AG09309 (cell line): ENCODE measurements at places on chromosomes 6 and 20.
A peak's percentile ranks its signal among the peaks of the same experiment; 100 is the strongest.

GRCh38 chr6:47245745-47246371 lies 63.8 kb downstream of the TNFRSF21 start:
- DNase-seq = no peak

GRCh38 chr20:21767739-21768223 lies 62.3 kb downstream of the PAX1 start:
- DNase-seq = no peak

DNA sequence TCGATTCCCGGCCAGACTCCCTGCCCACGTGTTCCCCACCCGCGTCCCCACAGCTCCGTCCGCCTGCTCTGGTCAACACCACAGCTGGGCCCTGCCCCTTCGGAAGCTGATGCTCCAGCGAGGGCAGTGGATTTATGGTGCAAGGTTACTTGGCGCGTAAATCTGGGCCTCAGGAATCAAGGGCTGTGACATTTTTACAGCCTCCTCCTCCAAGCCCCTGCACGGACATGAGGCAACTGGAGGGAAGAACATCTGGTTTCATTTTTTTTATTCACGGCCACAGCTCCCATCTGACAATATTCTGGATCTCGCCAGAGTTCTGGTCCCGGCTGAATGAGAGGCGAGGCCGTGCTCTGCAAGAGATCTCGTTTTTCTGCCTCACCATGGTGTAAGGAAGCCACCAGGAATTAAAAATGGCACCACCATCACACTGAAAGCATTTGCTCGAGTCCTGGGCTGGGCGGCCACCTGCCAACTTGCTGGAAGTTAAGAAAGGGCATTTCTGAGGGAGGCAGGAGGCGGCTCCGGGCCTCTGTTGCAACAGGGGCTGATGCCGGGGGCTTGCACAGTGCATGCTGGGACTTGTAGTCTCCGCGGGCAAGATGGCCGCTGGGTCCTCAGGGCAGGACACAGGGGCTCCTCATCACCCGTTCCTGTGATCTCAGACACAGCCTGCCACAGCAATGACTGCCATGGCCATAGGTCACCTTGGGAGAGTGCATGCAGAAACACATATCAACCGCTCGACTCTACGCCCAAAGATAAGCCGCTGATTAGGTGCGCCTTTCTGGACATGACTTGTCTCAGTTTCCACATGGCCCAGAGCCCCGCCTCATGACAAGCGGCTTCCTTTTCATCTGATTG lies 148.5 kb downstream of the LY86 start:
- peak; percentile 87 for DNase-seq

- DNase-seq = no peak
Measured at GRCh38 chr6:42403421-42403820, 48.3 kb downstream of the TRERF1 start.

DNA sequence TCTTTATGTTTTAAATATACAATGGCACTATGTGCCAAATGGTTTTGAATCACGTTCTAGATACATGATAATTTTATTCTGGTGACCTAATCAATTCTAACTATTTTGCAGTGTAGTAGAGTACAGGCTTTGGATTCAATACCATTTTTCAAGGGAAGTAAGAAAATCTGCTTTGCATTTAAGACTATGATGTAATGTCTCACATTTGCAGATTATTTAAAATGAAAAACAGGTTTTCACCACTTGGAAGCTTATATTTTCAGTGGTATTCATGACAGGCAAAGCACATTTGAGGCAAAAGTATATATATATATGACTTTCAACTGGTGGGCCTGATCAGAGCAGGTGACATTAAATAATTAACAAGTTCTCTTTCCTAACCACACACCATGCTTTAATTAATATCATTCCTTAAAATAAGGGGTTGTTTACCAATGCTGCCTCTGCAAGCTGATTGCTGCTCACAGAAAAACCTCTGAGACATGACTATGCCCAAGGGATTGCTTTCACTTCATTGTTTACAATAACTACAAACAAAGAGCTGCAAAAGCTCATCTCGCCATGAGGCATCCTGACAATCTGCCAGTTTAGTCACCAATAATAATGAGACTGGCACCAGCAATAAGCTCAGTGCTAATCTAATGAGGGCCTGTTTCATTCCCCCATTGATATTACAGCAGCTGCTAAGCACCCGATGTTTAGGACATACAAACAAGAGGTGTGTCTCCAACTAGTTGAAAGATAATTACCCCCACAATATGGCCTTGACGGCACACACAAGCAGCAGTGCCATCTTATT lies 1176.0 kb upstream of the GJE1 start:
- DNase-seq = no peak

- DNase-seq = no peak
Measured at GRCh38 chr6:45970326-45970725, 45.3 kb downstream of the CLIC5 start.

DNA sequence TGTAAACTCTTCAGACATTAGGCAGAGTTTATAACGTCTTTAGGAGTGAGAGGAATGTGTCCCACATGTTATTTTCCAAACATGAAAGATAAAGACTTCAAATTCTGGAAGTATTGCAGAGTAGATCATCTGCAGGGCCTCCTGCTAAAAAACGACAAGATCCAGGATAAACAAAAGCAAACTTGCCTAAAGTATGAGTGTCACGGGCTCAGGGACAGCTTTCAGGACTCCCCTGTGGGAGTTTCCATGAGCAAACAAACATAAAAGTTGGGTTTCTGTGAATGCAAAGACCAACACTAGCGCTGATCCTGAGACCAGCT lies 76.9 kb downstream of the TXNDC5 start:
- no peak for DNase-seq

GRCh38 chr6:107330168-107330567 lies 129.2 kb downstream of the PDSS2 start:
- DNase-seq = no peak

GRCh38 chr6:11496152-11497060 lies 41.1 kb upstream of the TMEM170B start:
- DNase-seq = peak; percentile 64

DNA sequence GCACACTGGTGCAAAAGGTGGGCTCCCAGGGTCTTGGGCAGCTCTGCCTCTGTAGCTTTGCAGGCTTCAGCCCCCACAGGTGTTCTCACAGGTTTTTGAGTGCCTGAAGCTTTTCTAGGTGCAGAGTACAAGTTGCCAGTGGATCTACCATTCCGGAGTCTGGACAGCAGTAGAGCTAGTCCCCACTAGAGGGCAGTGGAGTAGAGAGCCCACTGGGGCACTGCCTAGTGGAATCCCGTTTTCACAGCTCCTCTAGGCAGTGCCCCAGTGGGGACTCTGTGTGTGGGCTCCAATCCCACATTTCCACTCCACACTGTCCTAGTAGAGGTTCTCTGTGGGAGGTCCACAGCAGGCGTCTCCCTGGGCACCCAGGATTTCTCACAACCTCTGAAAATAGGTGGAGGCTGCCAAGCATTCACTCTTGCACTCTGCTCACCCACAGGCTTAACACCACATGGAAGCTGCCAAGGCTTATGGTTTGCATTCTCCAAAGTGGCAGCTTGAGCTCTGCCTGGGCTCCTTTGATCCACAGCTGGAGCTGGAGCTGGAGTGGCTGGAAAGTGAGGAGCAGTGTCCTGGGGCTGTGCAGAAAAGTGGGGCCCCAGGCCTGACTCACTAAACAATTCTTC lies 86.3 kb upstream of the PROKR2 start:
- no peak for DNase-seq

GRCh38 chr6:4606821-4607704 lies 169.1 kb upstream of the CDYL start:
- DNase-seq = no peak

DNA sequence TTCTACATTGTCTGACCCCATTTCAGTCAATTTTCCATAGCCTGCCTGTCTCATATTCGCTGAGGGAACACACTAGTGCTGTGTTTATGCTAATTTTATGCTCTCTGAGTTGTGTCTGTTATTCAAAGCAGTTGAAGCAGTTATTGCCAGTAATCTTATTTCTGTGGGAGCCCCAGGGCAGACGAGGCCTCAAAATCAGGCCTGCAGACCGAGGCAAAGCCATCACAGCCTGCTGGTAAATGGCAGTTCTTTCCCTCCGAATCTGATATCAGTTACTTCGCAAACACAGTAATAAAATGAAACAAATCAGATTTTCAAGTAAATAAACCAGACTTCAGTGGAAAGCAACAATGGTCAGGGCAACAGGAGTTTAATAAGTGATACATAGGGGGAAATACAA lies 508.4 kb downstream of the PKHD1 start:
- no peak for DNase-seq

DNA sequence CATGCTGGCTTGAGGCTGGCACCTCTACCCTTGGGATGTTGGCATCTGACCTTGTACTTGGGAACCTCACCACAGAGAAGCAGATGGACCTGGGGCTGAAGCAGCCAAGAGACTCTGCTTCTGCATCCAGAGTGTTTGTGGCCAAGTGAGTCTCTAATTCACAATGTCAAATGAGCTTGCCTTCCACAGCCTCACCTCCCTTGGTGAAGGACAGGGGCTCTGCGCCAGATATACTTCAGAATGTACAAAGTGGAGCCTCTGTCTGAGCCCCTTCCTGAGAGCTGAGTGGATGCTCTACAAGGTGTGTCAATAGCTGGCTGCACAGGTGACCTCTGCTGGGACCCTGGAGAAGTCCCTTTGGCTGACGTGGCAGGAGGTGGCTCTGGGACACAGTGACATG lies 508.9 kb downstream of the CDH26 start:
- DNase-seq = no peak

GRCh38 chr6:161961046-161961445 lies 687.2 kb upstream of the AGPAT4 start:
- no peak for DNase-seq

DNA sequence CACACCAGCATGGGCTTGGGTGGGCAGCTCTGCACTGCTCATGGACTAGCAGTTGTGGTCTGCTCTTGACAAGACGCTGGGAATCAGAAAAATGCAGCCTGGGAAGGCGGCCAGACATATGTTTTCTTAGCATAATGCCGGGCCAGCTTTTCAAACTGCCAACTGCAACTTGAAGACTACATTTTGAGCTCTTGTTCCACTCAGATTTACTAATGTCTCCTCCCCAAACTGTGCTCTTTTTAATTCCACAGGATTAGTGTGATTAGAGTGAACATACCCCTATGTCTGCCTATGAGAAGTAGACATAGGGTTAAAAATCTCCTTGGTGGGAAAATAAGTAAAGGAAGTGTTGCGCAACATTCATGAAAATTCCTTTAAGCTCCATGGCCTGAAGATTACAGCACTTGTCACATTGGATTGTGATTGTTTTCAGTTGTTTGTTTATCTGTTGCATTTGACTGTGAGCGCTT lies 5.3 kb upstream of the FNDC1 start:
- DNase-seq = no peak

DNA sequence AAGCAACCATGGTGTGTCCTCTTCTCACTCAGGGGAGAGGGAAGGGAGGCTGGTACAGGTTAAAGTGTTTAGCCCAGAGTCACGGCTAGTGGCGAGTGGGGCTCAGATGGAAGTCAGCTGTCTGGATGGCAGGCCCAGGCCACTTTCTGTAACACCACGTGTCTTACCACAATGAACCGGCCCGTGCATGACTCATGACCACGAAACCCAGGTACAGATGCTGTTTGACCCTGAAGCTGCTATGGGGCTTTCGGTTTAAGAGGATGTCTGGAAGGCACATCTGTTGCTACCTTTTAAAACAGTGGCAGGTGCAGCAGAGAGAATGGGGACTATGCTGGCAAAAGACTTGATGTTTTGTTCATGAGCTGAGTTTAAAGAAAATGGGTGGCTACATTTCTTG lies 36.5 kb upstream of the MPC1 start:
- DNase-seq = no peak

GRCh38 chr6:1554141-1554475 lies 55.6 kb upstream of the FOXC1 start:
- no peak for DNase-seq

DNA sequence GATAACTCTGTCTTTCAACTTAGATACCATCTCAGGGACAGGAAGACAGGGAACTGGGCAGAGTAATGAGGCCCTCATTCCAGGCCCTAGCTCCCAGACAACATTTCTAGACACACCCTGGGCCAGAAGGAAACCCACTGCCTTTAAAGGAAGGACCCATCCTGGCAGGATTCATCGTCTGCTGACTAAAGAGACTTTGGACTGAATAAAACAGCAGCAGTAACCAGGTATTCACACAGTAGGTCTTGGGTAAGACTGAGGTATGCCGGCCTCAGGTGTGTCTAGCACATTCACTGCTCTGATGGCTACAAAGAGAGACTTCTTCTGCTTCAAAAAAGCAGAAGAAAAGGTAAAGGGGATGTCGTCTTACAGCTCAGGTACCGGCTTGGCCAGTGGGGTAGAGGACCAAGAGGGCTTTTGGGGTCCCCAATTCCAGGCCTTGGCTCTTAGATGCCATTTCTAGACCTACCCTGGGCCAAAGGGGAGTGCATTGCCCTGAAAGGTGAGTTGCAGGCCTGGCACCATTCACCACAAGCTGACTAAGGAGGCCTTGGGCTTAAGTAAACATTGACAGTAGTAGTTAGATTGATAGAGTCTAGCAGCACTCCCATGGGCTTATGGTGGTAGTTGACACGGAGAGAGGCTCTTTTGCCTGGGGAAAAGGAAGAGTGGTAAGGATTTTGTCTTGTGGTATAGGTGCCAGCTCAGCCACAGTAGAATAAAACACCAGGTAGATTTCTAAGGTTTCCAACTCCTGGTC lies 13.4 kb downstream of the SNX14 start:
- no peak for DNase-seq

DNA sequence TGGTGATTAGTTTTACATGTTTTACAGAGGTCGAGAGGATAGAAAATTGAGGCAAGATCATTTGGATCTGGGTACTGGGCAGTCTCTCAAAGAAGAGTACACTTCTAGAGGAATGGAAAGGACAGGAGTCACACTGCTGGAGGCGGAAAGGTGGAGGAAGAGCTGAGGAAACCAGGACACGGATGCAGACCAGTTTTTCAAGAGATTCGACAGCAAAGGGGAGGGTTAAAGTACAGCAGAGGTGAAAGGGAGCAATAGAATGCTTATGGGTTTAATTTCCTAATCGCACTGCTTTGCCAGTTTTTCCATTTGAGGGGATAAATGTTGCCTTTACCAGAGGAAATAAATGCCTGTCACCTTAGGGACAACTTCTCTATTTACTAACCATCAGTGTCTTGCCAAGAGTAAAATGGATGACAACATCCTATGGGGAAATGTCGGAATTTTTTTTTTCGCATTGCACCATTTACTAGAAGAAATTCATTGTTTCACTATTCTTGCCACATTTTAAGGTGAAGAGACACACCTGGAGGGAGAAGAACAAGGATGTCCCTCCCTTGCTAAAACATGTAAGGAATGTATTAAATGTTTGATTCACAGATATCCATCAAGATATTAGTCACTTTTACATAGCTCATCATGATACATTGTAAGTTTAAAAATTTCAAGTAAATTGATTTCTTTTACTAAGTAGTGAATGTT lies 226.6 kb downstream of the COL12A1 start:
- no peak for DNase-seq

DNA sequence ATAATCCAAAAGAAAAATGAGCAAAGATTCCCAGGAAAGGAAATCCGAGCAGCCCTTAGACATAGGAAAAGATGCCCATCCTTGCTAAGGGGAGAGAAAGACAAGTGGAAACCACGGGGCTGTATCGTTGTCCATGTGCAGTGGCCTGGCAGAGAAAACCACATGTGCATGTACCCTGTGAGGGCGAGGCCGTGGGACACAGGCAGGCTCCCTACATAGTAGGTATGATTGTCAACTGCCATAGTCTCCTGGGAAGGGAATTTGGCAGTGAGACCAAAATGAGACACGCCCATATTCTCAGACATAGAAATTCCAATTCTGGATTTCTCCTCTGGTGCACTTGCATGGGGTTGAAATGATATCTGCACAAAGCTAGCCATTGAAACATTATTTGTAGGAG lies 169.7 kb upstream of the SALL4 start:
- DNase-seq = no peak
